Activated naive CD4-positive, alpha-beta T cell treated with anti-CD3 and anti-CD28 coated beads, Interleukin-2, amount 10 ng/mL, durations not matched to agents 7 days and 5 days (primary cell): ENCODE measurements at places on chromosomes 1 and 21.
A peak's percentile ranks its signal among the peaks of the same experiment; 100 is the strongest.

DNA sequence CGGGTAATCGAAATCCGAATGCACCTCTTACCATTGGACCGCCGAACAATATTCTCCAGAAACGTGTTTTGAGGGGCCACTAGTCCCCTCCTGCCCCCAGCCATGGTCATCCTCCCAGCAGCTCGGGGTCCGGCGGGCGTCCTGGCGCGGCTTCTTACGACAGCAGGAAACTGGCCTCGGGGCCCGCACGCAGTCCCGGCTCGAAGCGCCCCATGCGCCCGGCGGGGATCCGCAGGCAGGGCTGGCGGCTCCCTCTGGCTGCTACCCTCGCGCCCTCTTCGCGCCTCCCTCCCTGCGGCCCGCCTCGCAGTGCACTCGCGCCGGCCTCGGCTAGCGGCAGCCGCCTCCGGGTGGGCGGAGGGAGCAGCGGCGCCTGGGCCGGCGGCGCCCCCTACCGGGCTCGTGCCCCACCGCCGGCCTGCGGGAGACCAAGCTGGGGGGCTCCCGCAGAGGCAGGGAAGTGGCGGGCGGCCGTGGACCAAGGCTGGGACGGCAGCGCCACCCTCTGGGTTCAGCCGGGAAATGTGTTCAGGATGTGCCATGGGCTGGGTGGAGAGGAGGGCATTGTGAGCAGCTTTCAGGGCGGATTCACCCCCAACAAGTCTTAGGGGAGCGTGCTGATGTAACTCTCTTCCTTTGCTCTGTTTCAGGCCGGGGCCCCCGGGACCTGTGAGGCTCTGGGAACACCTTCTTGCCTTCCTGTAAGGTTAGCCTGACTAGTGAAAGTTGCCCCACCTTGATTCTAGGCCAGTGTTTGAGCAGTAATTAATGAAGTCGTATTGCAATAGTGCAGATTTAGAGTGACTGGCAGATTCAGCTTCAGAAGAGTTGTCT, at the start of gene KCNH1:
KCNH1 (minus strand) TSS at position 313 of the 834 bp plus-strand sequence; CDS start at position 110, 203 bp downstream.
- DNase-seq: peak; percentile 79

DNA sequence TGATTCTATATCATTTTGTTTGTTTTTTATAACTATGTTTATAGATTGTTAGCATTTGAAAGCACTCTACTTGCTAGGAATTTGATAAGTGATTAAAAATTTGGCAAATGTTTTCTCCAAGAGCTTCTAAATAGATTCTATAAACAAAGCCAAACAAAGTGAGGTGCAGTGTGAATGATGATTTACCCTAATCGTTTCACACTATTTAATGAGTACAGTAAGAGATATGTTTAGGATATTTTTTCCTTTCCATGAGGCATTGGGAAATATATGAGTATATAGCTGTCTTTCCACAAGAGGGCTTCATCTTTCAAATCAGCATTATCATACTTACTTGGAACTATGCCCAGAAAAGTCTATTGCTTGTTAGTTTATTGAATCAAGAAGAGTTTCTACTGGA, 277.0 kb upstream of the BRINP3 start:
- DNase-seq: no peak

DNA sequence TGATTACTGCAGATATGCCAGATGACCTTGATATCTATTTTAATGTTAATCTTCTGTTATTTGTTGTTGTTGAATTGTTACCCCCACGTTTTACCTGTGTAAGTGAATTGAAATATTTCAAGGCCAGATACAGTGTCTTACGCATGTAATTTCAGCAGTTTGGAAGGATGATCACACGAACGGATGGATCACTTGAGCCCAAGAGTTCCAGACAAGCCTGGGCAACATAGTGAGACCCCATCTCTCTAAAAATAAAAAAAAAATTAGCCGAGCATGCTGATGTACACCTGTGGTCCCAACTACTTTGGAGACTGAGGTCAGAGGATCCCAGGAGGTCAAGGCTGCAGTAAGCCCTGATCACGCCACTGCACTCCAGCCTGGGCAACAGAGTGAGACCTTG, 32.2 kb downstream of the SDCCAG8 start:
- DNase-seq: no peak

DNA sequence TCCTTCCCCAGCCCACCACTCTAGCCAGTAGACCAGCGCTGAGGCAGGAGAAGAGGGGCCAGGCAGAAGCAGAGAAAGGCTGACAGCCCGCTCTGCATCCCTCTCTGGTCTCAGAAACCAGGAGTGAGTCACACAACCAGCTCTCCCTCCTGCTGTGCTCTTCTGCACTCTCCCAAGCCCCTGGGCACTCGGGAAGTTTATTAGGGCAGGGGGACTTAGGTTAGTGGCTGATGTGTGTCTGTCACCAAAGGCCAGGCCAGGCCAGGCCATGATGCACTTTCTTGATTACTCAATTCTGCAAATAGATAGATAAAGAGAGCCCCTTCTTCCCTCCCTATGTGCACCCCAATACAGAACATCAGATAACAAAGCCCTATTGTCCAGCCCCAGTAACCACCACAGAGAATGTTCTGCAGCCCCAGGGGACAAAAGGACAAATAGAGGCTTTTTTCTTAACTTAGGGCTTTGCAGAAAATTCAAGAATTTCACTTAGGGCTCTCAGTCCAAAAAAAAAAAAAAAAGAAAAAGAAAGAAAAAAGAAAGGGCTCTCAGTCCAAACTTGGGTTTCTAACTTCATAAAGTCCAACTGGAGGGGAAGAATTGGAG, 52.9 kb upstream of the CNTN2 start:
- no peak for DNase-seq

GRCh38 chr1:156458181-156458503, 42.4 kb downstream of the MEF2D start:
- DNase-seq: no peak

GRCh38 chr1:59453297-59453968, 156.5 kb downstream of the FGGY start:
- no peak for DNase-seq

- no peak for DNase-seq
Observed at GRCh38 chr21:26397545-26397944, 175.5 kb downstream of the CYYR1 start.

DNA sequence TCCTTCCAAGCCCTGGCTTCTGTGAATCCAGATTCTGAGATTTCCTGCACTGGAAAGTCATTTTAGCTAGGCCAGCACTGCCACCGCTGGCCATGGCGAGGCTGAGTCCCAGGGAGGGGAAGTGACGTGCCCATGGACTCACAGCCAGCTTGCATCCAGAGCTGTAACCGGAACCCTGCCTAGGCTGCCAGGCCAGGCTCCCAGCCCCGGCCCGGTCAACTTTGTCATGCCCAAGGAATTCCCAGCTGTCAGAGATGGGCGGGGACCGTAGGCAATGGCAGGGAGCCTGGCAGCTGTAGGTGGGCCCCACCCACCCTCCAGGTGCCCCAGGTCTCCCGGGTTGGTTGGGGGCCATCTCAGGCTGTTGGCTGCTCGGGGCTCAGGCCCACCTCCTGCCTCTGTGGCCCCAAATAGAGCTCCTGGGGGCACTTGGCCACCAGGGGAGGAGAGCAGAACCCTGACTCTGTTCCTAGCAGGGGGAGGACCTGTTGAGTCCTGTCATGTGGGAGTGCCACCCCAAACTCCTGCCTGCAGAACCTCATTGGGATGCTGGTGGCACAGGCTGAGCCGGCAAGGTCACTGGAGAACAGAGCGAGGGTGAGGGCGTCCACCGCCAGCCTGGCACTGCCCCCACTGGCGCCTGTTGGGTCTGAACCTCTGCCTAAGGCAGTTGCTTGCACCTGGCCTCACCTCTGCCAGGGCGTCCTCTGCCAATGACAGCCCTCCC, 57.8 kb downstream of the FOXO6 start:
- DNase-seq: no peak

DNA sequence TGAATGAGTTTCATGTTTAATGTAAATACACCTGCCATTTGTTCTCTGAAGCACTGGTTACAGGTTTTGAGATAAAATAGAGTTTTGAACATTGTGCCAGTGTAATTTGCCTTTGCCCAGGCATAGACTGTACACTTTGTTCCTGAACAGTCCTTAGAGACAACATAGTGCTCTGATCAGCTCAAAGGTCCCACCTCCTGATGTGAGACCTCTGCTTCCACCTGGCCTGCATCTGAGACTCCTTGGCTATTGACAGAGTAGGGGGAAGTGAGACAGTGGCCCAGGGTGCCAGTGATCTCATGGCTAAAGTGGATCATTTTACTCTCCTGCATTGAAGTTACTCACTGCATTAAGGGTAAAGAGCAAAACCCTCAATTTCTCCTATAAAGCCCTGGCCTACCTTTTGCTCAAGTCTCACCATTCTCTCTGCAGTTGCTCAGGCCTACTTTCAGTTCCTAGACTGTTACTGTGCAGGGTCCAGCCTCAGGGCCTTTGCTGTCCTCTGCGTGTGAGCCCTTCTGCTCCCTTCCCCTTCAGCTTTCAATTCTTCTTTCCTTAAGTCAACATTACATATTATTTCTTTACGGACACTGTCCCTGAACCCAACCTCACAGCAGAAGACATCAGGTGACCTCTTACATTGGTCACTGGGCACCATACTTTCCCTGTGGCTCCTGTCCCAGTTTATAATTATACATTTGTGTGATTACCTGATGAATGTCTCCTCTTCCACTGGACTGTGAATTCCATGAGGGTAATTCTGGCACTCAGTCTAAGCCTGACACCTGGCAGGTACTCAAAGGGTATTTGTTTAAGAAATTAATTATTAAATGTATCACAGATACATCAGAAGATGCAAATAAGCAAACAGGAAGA, 142.9 kb downstream of the ROR1 start:
- DNase-seq: no peak

DNA sequence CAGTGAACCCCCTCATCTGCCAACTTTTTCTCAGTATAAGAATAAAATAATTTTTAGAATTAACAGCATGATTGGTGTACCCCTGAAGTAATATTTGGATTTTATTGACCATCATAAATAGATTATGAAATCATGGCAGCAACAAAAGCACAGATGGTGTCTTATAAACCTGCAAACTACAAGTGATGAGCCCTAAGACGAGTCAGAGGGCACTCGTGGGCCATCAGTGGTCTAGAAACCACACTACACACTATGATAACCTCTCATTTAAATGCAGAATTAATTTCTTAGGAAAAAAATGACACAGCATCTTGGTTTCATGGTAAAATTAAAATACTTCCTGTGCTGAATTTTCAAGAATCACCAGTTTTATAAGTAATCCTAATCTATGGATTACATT, 312.4 kb downstream of the PTBP2 start:
- DNase-seq: no peak

DNA sequence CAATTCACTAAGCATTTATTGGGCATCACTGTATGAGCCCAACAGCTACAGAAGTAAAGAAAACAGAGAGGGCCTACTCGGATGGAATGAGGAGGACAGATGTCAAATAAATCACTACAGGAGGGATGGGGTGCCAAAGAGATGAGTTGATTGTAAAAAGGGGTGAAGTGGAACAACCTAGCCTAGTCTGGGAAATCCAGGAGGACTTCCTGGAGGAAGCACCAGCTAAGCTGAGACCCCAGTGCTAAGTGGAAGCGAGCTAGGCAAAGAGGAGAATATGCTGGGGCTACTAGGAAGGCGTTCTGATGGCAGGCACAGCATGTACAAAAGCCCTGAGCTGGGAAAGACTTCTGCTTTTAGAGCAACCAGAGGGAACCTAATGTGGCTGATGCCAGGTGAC, 42.1 kb downstream of the TAS1R2 start:
- no peak for DNase-seq

- DNase-seq: no peak
Observed at GRCh38 chr1:184752656-184753055, 2.0 kb downstream of the EDEM3 start.

DNA sequence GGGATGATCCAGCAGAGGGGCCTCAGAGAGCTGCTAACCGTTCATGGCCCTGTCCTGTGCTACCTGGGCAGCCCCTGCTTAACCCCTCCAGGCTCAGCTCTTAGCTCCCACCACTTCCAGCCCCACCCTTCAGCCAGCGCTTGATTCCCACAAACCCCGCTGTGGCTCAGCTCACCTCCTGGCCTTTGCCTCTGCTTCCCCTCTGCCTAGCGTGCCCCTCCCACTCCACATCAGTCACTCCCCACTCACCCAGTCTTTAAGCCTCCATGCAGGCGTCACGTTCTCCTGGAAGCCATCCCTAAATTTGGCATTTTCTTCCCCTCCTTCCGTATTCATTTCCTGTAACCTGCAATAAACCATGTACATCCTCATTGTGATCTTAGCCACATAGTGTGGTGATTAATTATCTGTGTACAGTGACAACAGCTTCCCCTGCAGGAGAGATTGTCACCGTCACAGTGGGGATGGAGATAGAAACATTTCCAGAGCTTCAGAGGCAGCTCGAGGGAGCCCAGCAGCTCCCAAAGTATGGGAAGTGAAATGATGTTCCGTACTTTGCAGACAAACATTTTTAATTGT, 65.5 kb downstream of the EPHB2 start:
- DNase-seq: no peak

GRCh38 chr1:156146769-156147405, 6.5 kb upstream of the SEMA4A start:
- DNase-seq: no peak

DNA sequence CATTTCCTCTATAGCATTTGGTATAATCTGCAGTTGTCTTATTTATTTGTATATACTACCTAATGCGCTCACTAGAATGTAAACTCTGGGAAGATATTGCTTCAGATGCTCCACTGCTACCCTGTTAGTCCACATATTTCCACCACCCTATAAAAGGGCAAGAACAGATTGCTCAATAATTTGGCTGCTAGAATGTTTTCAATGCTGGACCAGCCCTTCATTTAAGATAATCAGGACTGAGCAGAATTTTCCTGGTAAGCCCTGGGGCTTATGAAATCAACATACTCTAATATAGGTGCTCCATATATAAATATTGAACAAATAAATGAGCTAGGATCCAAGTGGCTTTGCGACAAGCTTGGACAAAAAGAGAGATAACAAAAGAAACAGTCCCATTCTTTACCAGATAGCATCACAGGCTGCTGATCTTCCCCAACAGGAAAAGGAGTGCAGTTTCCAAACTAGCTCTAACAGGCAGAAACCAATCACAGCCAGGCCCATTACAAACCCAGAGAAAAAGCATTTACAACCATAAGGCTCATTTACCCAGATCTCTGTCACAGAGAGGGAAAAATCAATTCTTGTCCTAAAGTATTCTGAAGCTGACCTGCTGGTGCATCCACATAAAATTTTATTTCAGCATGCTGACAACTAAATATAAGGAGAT, 8.3 kb downstream of the BCAR3 start:
- DNase-seq: no peak

DNA sequence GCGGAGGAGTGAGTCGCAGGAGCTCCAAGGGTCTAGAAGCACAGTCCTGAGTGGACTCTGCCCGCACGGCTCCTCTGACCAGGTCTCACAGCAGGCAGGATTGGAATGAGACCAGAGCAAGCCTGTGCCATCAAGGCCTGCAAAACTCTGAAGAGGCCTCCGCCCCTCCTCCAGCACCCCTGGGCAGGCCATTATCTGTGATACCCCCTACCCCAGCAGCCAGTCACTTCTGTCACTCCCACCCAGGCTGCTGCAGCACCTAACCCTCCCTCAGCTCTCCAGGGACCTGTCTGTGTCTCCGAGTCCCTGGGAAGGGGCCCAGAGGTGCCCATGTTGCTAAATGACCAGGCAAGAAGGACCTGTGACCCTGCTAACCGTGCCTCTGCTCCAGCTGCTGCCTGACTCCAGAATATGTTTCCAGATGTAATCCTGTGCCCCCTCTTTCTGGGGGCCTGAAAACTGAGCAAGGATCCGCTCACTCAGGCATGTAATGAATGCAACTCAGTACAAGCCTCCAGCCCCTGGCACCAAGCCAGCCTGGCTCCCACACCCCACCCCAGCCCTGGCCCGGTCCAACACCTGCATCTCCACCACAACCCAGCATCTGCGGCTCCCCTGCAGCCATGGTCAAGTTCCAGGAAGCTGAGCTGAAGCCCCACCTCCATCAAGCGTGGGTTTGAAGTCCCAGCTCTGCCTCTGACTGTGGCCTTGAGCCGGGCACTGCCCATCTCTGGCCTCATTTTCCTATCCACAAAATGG, 22.1 kb upstream of the COL16A1 start:
- DNase-seq: no peak

GRCh38 chr1:7541629-7542028, 229.5 kb upstream of the VAMP3 start:
- DNase-seq: no peak
